Coronary artery (tissue), 2 donors: ENCODE measurements at places on chromosomes 6 and 20.

DNA sequence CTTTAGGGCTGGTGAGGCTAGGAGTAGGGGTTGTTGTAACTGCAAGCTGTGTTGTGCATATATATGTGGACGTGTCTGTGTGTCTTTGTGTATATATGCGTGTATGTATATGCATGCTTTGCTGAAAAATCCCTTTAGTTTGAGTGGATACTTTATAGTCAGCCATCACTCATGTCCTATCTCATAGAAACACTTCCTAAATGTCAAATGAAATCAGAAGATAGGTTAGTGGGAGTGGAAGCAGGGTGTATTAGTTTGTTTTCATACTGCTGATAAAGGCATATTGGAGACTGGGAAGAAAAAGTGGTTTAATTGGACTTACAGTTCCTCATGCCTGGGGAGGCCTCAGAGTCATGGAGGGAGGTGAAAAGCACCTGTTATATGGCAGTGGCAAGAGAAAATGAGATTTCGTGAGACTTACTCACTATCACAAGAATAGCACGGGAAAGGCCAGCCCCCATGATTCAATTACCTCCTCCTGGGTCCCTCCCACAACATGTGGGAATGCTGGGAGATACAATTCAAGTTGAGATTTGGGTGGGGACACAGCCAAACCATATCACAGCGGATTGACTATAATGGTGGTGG is 131.1 kb downstream of the JARID2 start:
- DNase-seq, result no peak

DNA sequence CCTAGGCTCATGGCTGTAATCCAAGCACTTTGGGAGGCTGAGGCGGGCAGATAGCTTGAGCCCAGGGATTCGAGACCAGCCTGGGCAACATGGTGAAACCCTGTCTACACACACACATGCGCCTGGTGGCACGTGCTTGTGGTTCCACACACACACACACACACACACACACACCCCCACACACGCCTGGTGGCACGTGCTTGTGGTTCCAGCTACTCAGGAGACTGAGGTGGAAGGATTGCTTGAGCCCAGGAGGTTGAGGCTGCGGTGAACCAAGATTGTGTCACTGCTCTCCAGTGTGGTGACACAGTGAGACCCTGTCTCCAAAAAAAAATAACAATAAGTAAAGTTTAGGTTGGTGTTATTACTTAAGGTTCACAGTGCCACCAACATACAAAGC is 165.8 kb downstream of the ZFAND3 start:
- no peak for DNase-seq

- DNase-seq, result no peak
Measured at GRCh38 chr6:161835500-161836215, 561.8 kb upstream of the AGPAT4 start.

- no peak for DNase-seq
Measured at GRCh38 chr6:143578054-143578453, 66.5 kb upstream of the FUCA2 start.

DNA sequence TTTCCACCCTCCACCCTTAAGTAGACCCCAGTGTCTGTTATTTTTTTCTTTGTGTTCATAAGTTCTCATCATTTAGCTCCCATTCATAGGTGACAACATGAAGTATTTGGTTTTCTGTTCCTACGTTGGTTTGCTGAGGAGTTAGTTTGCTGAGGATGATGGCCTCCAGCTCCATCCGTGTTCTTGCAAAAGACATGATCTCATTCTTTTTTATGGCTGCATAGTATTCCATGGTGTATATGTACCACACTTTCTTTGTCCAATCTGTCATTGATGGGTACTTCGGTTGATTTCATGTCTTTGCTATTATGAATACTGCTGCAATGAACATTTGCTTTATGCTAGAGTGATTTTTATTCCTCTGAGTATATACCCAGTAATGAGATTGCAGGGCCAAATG is 301.2 kb downstream of the ADGRG6 start:
- DNase-seq, result no peak

- no peak for DNase-seq
Measured at GRCh38 chr20:22716821-22717351, 132.5 kb upstream of the FOXA2 start.
